Activated T-helper 9 cell treated with anti-CD3 and anti-CD28 coated beads, Interleukin-2, amount 50 U/mL, for 16 hours (primary cell): ENCODE measurements at places on chromosomes 12 and 14.

- DNase-seq: no peak
Measured at GRCh38 chr12:119204131-119204530, 25.4 kb downstream of the HSPB8 start.

DNA sequence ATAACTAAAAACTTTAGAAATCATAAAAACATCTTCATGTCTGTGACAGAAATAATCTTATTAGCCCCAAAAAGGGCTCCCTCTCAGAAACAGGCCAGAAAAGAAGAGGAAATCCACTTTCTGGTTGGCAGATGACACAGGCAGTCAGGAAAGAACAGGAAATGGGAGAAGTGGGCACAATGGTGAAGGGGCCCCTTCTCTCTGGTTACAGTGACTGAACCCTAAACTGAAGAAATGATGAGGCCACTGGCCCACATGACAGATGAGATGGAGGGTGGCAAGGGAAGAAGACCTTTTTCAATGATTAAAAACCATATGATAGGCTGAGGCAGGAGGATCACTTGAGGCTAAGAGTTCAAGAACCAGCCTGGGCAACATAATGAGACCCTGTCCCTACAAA lies 21.1 kb downstream of the TCTN1 start:
- no peak for DNase-seq

DNA sequence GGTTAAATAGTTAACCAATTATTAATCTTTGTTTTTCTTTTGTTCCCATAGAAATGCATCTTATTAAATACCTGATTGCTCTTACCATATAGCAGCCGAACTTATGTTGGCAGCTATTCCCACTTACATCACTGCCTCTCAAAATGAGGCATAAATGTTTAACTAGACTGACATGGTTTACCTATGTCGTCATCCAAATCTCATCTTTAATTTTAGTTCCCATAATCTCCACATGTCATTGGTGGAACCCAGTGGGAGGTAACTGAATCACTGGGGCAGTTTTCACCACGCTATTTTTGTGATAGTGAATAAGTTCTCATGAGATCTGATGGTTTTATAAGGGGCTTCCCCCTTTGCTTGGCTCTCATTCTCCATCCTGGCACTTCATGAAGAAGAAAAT lies 499.2 kb upstream of the ATP2B1 start:
- no peak for DNase-seq

DNA sequence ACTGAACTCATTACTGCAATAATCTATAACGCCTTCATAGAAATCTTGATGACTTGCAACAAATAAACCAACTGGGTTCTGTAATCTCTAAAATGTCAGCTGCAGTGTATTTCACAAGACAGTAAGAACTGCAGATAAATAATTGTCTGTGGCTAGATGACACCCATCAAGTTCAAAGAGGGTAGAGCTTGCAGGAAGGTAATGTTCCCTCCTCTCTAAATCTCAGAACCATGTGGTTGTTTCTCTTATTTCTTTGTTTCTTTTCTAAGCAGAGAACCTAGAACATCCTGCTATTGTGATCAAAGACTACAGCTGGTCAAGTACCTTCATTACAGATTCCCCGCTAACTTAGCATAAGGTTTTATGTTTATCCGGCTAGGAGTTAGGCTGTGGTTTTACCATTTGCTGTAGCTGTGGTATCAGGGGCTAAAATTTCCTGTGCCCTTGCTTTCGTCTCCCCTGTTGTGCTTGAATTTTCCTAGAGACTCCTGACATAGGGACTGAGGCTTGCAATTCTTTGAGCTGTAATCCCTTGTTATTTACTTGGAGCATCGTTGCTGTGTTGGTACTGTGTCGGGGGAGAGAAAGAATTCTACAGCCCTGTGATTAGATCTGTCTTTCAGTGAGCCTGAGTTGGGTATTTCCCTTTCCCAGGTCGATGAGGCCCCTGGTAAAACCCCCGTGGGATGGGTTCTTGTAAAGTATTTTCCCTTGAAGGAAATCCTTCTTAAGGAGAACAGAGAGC lies 253.1 kb upstream of the BTG1 start:
- DNase-seq: no peak

- no peak for DNase-seq
Measured at GRCh38 chr12:121318121-121318520, 21.6 kb upstream of the CAMKK2 start.

GRCh38 chr14:87896393-87897380 lies 96.3 kb downstream of the GALC start:
- DNase-seq: no peak

GRCh38 chr14:93892923-93893558 lies 34.1 kb upstream of the FAM181A start:
- DNase-seq: peak; percentile 51

DNA sequence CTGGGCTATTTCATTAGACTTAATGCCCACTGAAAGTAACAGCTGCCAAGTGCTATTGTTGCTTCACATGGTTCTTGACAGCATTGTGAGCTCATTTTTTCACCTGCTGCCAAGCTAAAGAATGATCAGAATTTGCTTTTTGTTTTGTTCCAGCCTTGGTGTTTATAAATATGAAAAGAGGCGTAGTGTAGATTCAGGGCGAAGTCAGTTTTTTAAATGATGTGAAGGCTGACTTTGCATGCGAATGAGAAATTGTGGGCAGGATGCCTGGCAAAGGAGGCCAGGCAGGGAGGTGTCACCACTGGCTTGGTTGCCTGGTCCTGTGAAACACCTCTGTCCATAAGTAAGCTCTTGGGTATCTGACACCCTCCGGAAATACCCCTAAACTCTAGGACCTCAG lies 93.3 kb upstream of the NAP1L1 start:
- no peak for DNase-seq

DNA sequence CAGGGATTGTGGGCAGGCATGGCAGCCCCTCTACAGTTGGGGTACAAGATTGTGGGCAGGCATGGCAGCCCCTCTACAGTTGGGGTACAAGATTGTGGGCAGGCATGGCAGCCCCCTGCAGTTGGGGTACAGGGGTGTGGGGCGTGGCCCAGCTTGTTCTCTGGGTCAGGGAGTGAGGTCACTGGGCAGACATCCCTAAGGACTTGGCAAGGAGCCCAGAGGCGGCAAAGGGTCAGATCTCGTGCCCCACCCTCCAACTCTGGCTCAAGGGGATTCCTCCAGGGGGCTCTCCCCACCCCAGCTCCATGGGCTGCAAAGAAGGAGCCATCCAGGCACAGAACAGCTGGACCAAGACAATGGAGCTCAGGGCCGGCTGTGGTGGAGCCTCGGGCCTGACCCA lies 25.8 kb upstream of the NUDT14 start:
- DNase-seq: no peak

- DNase-seq: no peak
Measured at GRCh38 chr12:4483885-4484823, 38.5 kb upstream of the FGF6 start.

- DNase-seq: no peak
Measured at GRCh38 chr12:116113398-116114130, 163.9 kb downstream of the MED13L start.

GRCh38 chr14:90194706-90195105 lies 61.6 kb upstream of the PSMC1 start:
- DNase-seq: no peak
